GF-D8 (cell line): ENCODE measurements at places on chromosomes 13 and 19.

DNA sequence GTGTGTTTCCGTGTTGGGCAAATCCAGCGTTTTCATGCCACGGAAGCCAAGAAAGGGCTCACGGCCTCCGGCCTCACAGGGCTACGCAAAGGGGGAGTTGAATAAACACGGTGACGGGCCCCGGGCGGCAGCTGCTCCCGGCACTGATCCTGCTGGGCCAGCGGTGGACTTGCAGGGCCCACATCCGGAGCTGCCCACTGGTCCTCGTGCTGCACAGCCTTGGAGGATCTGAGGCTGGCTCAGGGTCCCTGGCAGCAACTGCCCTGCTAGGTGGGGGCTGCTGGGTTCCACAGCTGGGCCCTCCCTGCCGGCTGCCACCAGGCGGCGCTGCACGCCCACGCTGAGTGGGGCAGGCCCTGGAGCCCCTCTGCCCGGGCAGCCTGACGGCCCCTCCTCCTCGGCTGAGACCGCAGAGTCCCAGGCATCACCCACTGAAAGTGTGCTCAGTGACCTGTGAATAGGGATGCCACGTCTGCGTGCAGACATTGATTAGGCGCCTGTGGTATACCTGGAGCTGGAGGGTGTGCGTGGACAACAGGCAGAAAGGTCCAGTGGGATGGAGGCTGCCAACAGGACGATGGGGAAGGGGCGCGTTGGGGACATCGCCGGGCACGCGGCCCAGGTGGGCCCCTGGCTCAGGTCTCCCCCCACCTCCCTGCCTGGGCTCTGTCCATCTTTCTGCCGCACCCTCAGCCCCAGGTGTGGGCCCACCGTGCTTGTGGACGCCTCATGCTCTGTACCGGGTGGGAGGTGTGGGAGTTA, 5.3 kb upstream of the HCN2 start:
- no peak for DNase-seq

- no peak for DNase-seq
Measured at GRCh38 chr19:16368385-16369305, 44.0 kb downstream of the KLF2 start.

- no peak for DNase-seq
Measured at GRCh38 chr13:36332986-36333385, 13.2 kb downstream of the SPART start.

- no peak for DNase-seq
Measured at GRCh38 chr13:85317781-85318180, 481.4 kb downstream of the SLITRK6 start.

DNA sequence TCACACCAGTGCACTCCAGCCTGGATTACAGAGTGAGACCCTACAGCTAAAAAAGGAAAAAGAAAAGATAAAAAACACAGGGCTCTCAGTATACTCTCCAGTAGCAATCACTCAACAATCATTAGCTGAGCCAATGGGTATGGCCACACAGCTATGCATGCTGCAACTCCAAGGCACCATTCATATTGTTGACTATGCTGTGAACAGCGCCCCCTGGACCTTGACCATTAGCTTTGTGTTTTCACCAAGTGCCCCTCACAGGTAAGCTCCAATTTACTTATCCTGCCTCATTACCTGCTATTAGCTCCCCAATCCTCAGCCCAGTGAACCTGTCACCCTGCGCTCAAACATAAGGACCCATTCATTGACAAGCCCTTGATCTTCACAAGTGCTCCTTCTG, 35.8 kb downstream of the ZIC5 start:
- DNase-seq = no peak

DNA sequence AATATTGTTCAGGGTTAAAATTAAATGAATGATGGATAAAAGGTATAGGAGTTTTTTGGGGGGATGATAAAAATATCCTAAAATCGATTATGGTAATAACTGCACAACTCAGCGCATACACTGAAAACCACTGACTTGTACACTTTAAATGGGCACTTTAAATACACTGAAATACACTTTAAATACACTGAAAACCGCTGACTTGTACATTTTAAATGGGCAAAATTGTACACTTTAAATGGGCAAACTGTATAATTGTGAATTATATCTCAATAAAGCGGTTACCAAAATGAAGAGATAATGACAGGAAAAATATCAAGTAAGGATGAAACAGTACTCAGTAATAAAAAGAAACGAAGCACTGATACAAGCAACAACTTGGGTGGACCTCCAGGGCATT, 1.5 kb downstream of the LIG1 start:
- no peak for DNase-seq

DNA sequence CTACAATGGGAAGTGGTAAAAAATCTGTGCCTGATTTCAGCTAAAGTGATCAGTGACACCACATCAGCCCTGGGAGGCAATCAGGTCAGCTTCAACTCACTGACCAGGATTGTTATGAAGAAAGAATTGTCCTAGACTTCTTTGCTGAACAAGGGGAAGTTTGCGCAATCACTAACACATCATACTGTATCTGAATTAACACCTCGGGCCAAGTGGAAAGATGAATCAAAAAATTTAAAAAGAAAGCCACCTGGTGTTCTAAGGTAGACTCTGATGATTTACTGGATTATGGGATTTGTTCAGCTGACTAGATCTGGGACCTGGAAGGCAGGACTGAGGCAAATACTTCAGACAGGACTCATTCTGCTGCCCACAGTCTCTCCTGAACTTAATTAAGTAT, 161.8 kb downstream of the DIAPH3 start:
- DNase-seq = no peak

GRCh38 chr19:1351381-1351851, 32.3 kb upstream of the NDUFS7 start:
- no peak for DNase-seq

DNA sequence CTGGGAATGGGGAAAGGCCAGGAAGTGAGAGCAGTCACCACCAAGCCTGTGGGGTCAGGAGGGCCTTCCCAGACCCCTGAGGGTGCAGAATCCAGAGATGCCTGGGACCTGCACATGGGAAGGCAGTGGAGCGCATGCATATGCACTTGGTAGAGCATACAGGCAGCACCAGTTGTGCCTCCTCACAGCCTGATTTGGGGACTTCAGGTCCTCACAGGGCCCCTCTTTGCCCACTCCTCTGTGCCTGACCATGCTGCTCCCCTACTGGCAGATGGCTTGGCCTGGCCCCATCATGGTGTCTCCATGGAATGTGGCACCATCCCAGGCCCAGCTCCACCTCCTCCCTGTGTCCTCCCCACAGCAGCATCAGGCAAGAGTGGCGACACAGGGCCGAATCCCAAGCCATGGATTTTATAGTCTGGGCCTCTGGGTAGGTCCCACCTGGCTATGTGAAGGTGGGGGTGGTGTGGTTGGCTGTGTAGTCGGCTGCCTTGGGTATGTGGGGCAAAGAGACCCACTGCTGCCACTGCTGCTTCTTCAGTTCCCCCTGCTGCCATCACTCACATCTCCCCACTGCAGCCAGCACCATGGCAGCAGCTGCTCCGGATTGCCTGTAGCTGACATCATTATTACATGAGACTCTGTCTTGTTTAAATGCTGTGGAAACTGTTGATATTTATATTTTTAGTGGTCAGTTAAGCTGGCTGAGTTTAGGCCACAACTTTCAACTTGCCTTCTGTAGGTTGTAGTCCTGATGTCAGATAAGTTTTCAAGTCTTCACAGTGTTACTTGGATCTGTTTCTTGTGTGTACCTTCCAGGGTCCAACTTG, 247.0 kb downstream of the GPC6 start:
- DNase-seq = no peak

DNA sequence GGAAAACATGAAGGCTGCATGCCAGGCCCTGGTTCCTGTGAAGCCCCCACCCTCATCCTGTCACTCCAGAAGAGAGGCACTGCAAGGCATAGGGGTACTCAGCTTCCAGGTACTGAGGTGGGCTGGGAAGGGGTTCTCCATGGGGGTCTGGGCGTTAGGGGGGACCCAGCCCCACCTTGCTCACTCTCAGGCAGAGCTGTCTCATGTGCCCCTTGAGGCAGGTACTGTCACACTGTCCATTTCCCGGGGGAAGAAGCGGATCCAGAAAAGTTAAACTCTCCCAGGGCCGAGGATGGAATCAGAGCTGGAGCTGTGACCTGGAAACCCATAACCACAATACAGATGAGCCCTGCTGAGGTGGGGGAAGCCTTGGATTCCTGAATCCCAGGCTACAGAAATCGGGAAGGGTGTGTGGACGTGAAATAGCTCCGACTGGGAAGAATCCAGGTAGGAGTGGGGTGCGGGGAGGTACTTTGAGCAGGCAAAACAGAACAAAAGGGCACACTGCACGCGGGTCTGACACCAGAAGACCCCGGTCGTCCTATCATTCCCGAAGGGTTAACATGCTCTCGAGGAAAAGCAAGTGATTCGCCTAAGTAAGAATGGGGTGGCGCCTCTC, 540 bp upstream of the USE1 start:
- DNase-seq = no peak

DNA sequence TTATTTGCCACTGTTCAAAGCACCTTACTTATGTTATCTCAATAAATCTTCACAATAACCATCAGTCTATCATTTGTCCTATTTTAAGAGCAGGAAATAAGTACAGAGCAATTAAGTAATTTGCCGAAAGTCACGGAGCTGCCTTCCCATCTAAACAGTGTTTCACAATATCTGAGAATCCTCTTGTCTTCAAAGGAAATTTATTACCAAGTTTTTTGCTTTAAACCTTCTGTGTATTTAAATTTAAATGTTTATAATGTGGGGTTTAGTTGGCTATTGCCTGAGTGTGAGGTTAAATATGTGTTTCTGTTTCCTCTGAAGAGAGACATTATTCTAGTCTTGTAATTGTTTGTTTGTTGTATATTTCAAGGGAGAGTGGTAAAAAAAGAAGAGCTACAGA, 633.1 kb downstream of the EFNB2 start:
- DNase-seq = no peak

DNA sequence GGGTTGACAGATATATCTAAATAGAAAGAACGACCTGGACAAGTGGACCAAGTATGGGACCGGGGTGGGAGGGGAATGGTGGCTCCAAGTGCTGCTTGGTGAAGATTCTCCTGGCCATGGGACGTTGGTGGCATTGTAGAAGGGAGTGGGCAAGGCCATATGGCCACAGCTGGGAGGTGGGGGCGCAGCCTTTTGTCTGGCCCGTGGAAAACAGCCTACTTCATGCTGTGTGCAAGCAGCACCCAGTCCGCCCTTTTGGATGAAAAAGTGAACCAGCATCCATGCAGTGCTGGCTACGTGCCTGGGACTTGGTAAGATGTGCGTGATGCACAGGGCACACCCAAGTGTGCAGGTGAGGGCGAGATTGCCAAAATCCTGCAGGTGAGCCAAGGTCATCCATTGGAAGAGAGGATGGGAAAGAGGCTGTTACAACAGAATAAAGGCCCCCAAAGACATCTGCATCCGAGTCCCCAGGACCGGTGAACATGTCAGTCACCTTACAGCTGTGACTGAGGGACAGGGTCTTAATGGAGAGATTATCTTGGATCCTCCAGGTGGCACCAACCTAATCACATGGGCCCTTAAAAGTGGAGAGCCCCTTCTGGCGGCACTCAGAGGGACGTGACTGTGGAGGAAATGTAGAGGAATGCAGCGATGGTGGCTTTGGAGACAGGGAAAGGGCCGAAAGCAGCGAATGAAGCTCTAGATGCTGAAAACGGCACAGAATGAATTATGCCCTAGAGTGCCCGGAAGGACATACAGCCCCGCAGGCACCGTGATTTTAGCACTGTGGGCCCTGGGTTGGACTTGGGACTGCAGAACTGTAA, 40.8 kb downstream of the TEX29 start:
- no peak for DNase-seq

DNA sequence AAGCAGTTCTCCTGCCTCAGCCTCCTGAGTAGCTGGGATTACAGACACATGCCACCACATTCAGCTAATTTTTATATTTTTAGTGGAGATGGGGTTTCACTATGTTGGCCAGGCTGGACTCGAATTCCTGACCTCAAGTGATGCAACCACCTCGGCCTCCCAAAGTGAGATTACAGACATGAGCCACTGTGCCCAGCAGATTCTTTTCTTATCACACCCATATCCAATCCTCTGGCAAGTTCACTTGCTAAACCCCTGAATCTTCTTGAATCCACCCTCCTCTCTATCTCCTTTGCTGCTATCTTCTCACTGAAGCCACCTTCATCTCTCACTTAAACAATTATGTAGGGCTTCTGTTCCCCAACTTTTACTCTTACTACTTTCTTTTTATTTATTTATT, 17.5 kb downstream of the TMEM143 start:
- no peak for DNase-seq

GRCh38 chr13:32804673-32805230, 211.5 kb upstream of the KL start:
- DNase-seq = no peak

GRCh38 chr13:48004201-48004600, 3.1 kb upstream of the SUCLA2 start:
- no peak for DNase-seq

DNA sequence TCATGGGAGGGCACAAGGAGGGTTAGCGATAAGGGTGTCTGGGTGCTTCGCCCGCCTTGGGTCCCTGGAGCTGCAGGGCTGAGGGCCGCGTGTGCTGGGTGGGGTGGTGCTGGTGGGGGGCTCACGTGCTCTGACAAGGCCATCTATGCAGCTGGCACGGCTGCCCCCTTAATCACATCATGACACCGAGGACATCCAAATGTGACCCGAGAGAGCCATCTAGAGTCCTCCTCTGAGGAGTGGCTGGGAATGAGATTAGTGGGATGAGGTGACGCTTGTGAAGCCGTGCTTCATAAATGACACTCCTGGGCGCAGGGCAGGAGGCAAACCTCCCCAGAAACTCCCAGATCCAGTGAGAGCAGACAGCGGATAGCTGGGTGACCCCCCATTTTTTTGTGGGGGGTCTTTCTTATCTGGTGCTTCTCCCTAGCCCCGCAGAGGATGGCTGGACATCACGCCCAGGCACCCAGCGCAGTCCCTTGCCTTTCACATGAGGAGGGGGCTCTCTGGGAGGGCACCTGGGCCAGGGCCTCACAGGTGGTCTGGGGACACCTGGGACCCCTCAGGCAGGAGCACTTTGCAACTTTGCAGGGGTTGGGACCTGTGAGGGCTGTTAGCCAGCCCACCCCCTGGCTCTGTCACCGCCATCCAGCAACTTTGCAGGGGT, 6.6 kb downstream of the FZR1 start:
- DNase-seq = no peak

DNA sequence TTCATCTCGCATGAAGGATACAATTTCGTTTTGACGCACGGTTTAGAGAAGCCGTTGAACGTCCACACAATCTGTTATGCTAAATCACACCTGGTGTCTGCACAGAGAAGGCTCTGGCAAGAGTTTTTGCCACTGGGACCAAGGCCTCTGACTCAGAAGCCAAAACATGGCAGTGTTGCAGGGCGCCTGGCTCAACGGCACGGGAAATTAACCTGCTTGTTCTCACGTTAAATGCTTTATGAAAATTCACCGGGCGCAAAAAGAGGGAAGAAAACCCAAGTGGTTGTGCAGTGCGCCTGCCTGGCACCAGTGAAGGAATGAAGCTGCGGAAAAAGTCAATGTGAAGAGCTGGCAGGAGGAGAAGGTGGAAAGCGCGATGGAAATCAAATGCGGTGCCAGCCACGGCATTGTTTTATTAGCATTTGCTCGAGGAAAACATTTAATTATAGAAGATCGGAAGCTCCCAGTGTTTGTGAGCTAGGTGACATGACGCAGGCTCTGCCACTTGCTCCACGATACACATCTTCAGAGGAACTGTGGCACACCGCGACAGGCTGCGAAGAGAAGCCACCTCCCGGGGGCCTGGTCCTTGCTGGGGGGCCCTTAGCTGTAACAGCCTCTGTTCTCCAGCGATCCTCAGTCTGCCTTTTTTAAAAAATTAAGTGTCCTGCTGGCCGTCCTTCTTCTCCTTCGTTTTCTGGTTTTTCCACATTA, 126.2 kb downstream of the ZIC5 start:
- no peak for DNase-seq
